Coronary artery (tissue), 2 donors: ENCODE measurements at places on chromosomes 6 and 20.

- DNase-seq: no peak
Observed at GRCh38 chr6:87674290-87674689, 27.7 kb downstream of the AKIRIN2 start.

DNA sequence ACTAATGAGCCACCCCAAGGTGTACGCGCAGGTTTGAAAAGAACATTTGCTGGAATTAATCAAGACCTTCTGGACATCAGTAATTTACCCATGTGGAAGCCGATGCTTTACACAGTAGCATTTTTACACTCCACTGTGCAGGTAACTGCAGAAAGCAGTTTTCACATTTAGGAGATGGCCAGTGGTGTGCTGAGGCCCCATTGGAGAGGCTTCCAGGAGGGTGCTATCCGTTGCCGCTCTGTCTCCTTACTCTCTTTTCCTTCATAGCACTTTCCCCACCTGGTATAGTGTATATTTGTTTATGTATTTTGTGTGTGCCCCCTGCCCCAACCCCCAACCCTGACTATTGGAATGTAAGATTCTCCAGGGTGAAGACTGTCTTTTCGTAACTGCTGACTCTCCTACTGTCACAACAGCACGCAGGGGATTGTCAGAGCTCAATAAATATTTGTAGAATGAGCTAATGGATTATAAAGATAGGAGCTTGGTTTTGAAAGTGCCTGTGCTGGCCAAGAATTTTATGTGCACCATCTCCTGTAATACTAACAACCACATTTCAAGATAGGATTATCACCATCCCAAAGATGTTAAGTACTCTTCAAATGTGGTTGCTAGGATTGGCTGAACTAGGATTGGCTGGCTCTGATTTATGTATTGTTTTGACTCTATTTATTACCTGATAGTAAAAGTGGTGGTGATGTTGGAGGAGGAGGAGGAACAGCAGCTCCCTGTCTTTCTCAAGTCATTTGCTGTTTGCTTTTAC, 74.0 kb upstream of the GLP1R start:
- DNase-seq: no peak

DNA sequence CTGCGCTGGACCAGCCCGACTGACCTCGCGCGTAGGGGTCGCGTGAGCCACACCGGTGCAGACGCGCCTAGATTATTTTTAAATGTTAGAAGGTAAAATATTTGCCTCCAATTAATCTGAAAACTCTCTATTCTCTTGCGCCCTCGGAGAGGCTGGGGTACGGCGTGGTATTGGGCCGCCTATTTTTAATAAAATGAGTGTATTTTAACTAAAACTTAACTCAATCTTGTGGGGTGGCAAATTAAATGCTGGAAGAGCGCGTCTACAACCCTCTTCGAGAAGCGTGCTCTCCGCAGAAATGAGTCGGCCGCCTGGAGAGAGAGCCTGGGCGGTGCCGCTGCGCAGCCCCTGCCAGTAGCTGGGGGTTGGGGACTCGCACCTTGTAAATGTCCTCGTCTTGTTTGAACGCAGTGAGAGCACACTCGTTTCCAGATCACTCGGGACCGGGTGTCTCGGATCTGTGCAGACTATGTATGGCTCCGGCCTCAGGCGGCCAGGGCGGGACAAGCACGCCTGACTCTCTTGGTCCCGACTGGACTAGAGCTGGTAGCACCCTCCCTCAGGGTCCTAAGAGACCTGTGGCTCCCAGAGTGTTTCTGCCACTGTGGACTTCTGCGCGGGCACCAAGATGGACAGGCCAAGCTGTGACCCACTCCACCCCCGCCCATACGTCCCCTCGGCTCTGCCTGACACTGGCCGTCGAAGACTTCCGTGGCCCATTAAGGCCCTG, 2.0 kb upstream of the MAFB start:
- no peak for DNase-seq

- no peak for DNase-seq
Observed at GRCh38 chr6:115467726-115468125, 593.0 kb downstream of the FRK start.

DNA sequence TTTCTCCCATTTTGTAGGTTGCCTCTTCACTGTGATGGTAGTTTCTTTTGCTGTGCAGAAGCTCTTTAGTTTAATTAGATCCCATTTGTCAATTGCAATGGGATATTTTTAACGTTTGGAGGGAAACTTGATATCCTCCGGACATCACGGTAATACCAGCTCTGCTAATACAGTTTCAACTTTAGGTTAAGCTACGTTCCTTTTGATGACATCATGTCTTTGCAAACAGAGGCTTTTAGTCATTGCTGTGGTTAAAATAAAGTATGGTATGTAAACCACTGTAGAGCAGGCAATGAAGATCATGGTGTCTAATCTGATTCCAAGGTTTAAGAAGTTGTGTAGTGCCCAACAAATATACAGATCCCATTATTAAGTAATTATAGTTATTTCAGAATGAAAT, 168.0 kb upstream of the CHD6 start:
- DNase-seq: no peak

- no peak for DNase-seq
Observed at GRCh38 chr20:19784511-19785172, 26.6 kb downstream of the RIN2 start.

GRCh38 chr6:94323853-94324252, 904.5 kb upstream of the EPHA7 start:
- no peak for DNase-seq

DNA sequence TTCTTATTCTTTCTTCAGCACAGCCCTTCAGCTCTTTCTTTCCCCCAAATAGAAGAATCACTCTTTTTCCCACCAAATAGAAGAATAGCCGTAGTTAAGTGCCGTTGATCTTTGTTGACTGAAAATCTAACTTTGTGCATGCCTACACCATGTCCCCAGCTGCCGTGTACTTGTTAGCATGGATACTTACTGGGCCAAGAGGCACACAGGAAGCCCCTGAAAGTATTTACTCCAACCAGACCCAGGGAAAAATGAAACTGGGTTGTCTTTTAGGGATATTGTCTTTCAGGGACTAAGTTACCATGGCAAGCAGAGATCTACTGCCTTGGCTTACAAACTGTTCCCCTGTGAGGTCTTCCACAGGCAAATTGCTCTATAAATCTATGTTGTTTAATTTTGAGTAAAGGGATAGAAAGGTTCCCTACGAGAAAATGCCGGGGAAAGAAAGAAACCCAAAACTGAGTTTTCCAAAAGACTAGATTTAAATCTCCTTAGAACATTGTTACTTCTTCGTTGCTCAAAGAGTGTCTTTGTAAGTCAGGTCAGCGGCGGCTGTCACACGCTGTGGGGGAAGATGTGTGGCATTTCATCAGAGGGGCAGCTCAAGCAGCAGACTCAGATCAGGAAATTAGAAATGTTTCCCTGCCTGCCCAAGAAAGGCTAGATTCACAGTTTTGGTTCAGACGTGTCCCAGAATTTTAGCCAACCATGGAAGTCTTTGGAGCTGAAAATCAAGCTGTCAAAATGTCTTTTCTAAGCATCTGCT, 188.2 kb upstream of the PRND start:
- no peak for DNase-seq

DNA sequence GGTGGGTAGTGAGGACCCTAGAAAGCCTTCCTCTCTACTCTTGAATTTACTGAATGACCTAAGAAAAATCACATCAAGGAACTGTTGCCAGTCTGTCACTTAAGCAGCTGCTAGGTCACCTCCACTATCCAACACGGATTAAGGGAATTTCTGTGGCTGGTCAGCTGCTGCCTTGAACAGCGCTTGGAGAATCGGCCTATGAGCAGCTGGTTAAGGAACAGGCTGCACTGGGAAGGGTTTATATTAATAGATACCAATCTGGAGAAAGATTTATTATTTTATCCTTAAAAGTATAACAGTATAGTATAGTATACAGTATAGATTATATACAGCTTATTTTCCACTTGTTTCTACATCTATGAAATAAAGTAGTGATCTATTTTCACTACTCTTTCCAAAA, 6.5 kb downstream of the PTPRK start:
- no peak for DNase-seq

GRCh38 chr6:139341060-139341459, 33.4 kb downstream of the CITED2 start:
- no peak for DNase-seq

- no peak for DNase-seq
Observed at GRCh38 chr20:48679599-48679998, 148.2 kb downstream of the PREX1 start.

GRCh38 chr20:43238833-43239232, 49.1 kb upstream of the PTPRT start:
- DNase-seq: no peak

DNA sequence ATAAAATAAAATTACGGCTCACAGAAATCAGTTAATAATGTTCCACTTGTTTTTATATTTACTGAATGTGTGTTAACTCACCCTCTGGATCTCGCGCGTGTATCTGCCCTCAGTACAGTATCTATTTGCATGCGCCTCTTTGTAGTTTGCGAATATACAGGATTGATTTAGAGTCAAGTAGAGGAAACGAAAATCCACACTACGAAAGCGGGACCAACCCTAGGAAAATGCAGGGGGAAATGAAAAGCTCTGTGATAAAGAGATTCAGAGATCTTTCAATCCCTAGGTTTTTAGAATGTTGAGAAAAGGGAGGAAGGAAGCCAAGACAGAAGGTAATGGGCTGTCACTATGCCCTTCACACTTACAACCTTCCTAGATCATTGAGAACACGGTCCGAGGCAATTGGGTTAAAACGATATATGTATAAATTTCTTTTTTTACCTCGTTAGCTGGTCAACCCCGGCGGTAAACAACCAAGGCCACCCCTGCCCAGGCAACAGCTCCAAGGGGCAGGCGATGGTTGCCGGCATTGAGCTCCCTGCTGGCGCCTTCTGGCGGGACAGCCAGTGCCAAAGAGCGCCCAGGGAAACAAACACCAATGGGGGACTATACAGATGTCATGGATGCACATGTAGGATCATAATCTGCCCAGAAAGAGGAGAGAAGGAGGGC, 792 bp upstream of the FUT9 start:
- no peak for DNase-seq

DNA sequence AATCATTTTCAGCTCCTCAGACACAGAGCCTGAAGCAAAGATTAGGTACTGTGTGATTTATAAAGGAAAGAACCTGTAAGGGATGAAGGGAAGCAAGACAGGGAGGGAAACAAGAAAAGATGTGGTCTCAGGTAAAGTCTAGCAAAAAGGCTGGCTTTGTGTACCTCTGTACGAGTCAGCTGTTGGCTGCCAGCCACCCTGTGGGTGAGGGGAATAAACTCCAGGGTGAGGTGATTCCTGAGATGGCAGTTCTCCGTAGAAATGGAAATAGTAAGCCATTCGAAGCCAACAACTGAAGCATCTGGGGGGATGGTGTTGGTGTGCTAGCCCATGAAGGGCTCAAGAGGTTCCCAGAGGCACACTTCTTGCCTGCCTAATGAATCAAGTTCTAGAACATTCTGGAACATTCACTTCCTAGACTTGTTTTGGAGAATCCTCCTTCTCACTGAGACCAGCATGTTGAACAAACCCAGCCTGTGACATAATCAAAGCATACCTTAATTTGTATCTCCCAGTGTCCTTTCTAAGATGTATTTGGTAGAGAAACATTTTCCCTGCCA, 10.6 kb upstream of the TTPAL start:
- no peak for DNase-seq

DNA sequence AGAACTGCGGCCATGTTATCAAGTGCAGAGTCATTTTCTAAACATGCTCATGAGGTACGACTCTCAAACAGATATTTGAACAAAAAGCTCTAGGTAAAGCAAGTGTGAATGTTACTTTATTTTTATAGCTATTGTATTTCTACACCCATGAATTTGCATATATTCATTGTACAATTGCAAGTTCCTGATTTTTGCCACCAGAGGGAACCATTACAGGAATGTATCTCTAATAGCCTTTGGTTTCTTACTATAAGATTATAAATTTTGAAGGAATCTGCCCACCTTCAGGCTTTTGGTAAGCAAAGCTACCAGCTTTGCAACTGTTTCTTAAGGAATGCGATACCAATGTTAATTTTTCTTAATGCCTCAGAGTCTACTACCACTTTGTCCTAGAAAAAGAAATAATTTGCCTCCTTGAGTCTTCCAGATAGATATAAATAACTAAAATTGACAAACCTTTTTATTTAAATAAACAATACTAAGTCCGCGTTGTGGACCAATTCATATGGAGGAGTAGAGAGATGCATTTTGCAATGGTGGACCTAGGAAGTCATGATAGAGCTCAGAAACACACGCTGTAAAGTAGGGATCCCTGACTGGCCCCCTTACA, 125.4 kb upstream of the SAMD5 start:
- no peak for DNase-seq

DNA sequence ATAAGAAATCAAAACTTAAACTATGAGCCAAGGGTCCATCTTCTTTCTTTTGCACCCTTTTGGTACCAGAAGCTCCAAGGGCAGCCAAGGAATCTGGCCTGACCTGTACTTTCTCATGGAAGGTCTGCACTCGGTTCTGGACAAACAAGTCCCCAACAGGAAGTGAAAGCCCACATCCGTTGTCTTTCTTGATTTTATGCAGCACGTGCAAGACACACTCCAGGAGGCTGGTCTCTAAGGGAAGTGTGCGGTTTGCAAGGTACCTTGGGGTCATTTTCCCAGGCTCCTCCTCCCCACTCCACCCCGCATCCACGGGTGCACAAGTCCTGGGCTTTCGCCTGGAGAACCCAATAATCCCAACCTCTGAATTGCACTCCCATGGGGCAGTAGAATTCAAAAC, 101.9 kb downstream of the NFATC2 start:
- no peak for DNase-seq

DNA sequence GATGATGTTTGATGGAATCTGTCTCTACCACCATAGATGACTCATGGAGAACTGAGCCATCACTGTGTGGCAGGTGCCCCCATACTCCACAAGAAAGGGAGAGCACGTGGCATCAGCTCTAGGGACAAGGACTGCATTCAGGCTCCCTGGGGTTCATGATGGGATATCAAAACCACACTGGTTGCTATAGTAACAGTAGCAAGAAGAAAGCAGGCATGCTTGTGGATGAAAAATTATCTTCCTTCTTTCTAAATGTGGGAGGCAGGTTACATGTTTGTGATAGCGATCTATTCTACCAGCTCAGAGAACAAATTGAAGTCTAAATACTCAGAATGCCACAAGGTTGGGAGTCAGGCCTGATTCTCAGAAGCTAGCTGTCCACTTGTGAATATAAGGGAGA, 224.2 kb downstream of the ARHGAP18 start:
- no peak for DNase-seq

GRCh38 chr6:148392671-148393070, 50.0 kb downstream of the SASH1 start:
- DNase-seq: no peak

DNA sequence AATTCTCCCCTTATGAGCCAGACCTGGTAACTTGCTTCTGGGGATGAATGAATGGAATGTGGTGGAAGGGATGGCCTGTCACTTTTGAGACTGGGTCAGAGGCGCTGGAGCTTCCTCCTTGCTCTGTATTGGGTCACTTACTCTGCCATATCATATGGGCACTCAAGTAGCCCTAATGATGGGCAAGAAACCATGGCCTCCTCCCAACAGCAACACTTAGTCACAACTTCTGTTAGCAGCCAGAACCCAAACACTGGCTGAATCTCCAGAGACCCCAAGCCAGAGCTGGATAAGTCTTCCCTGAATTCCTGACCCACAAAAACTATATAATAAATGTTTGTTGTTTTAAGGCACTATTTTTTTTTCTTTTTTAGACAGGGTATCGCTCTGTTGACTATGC, 5.5 kb downstream of the E2F1 start:
- no peak for DNase-seq

GRCh38 chr6:3471286-3471685, 14.4 kb upstream of the SLC22A23 start:
- DNase-seq: no peak
